ENCODE measurements at places on chromosomes 7 and 10.

GRCh38 chr7:107977048-107977447 lies 25.9 kb downstream of the LAMB1 start:
- DNase-seq: no peak

DNA sequence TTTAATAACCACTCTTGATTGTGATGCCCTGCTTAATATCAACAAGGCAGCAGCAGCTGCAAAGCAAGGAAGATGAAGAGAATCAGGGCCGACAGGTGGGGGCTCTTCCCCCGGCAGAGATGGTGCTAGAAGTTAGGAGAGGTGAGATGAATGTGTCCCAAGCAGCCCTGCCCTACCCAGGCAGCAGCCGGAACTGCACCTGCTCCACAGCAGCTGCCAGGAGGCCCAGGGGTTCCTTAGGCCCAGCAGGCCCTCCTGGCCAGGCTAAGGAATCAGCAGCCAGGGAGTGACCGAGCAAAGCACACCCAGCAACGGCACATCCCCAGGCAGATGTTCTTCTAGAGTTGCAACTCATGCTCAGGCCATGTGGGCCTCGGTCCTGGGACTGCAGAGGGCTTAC lies 17.9 kb downstream of the AFAP1L2 start:
- DNase-seq: no peak

GRCh38 chr7:74280985-74281384 lies 8.2 kb upstream of the CLIP2 start:
- DNase-seq: no peak

DNA sequence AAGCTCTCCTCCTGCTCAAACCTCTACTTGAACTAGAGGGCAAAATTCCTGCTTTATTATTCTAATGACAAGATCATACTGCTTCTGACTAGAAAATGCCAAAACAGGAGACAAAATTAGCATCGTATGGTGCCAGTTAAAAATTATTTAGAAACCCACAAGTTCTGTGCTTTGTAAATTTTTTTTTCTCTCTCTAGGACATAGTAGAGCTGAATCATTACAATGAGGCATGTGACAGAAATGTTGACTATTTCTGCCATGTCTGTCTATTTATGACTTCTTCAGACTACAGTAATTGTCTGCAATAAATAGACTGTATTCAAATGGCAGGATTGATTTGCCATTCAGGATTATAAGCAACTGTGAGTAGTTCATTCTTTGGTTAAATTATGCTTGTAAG lies 335.8 kb downstream of the PRPF18 start:
- no peak for DNase-seq

- no peak for DNase-seq
Observed at GRCh38 chr10:36681751-36682632, 443.4 kb upstream of the ANKRD30A start.

DNA sequence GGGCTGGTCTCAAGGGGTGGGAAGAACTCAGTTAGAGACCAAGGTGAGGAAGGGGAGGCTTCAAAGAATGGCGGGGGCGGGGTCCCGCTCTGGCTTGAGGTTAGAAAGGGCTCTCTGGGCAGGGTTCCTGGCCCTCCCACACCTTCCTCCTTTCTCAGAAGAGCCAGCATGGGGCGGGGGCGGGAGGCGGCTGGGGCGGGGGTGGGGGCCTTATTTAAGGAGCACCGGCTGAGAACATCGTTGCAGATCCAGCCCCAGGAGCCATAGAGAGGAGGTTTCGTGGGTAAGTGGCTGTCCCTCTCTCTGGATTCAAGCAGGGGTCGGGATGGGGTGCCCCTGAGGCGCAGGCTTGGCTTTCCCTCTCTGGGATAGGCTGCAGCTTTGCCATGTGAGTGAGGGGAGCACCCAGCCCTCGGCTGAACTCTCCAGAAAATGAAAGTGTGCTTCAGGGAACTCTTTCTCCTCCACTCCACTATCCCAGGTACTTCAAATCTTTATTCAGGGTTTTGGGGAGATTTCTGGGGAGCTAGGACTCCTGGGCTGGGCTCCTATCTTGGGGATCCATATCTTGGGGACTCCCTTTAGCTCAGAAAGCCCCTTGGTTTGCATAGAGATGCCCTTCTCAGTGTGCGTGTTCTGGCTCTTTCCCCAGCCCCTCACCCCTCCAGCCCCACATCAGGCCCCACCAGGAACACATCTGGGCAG lies 3.3 kb upstream of the CUEDC2 start:
- DNase-seq: peak; percentile 43

All from stimulated activated CD4-positive, alpha-beta T cell treated with anti-CD3 and anti-CD28 coated beads, Interleukin-12 subunit alpha, Interleukin-12 subunit beta, amount 100 ng/mL, for 4 hours (primary cell).